K562 (cell line): ENCODE measurements at places on chromosomes 11 and 22. TPM values are rescaled to one million over a fixed set of nuclear protein-coding genes. Genes with fewer than 3 reads are reported as not detected.

DNA sequence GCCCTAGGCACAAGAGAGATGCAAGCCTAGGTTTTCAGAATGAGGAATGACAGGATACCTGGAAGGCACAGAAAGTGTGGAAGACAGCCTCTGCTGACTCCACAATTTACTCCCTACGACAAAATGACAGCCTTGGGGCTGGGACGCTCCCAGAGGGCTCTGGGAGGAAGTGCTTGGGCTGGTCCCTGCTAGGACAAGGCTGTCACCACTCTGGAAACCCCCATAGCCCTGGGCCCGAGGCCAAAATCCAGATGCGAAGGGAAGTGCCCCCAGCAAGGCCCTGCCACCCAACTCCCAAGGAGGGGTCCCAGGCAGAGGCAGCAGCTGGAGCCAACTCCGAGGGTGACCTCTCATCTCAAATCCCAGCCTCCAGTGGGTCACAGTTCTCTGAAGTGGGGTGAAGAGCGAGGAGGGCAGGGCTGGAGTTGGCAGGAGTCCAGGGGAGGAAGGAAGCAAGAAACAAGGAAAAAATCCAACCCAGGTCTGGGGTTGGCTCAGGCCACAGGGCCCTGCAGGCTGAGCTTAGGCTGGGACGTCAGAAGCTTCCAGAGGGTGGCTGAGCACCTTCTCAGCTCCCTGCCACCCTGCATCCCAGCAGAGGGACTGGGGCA is 6.3 kb upstream of the CDC42EP2 start:
- DNase-seq = no peak
- no peaks in the 10 kb centered on the region for H3K27me3 ChIP-seq
- peaks cover 20% of the 10 kb centered on the region for H3K4me1 ChIP-seq
- H3K4me3 ChIP-seq = no peak overlapping the region

The RTN4R gene
- 2.8 and 3.0 TPM in 2 replicates for total RNA-seq

DNA sequence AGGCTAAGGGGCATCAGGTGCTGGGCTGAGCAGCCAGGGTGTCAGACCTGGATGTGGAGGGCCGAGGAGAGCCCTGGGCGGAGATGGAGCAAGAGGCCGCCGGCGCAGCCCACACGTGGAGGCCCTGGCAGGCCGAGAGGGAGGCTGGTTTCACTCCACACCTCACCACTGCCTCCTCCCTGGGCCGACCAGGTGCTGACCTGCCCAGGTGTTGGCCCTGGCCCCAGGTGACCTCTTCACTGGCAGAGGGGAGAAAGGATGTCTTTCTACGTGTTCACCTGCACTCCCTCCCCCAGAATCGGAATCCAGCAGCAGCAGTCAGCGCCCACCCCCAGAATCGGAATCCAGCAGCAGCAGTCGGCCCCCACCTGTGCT is 781 bp downstream of the ANO9 start:
- no peaks in the 10 kb centered on the region for H3K36me3 ChIP-seq
- peak overlapping the region; percentile 41 for H3K4me3 ChIP-seq
- no peak for DNase-seq
- no peaks in the 10 kb centered on the region for H3K27me3 ChIP-seq

DNA sequence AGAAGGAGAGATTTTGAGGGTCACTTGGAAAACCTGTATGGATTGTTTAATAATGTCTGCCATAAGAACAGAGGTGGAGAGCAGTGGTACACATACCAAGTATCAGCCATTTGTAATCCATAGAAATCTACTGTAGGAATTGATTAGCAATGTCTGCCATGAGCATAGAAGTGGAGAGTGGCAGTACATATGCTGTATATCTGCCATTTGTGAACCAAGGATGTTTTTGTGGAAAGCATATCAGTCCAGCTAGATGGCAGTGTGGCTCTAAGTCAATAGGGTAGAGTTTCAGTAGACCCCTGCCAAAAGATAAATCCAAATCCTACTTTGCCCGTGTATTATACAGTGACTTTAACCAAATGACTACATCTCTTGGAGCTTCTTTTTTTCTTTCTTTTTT is 82.9 kb upstream of the SEZ6L start:
- H3K27ac ChIP-seq = no peak overlapping the region
- no peaks in the 10 kb centered on the region for H3K36me3 ChIP-seq
- H3K27me3 ChIP-seq = no peaks in the 10 kb centered on the region
- H3K4me1 ChIP-seq = no peaks in the 10 kb centered on the region

GRCh38 chr22:29095459-29095858 is 22.6 kb downstream of the KREMEN1 start:
- H3K4me3 ChIP-seq = no peak overlapping the region
- peaks cover 11% of the 10 kb centered on the region; the same call in 1 of the 2 replicates for H3K4me1 ChIP-seq
- no peak for DNase-seq

GRCh38 chr11:65078151-65078550 is 5.7 kb downstream of the CDCA5 start:
- no peak overlapping the region for H3K4me3 ChIP-seq
- H3K36me3 ChIP-seq = peaks cover 70% of the 10 kb centered on the region
- peaks cover 20% of the 10 kb centered on the region for H3K4me1 ChIP-seq
- 0 out of 3 replicates have a peak overlapping the region, but pooled peaks have one; percentile 16 for H3K27ac ChIP-seq
- DNase-seq = peak; percentile 75
